ENCODE measurements at places on chromosomes 5 and 9.

DNA sequence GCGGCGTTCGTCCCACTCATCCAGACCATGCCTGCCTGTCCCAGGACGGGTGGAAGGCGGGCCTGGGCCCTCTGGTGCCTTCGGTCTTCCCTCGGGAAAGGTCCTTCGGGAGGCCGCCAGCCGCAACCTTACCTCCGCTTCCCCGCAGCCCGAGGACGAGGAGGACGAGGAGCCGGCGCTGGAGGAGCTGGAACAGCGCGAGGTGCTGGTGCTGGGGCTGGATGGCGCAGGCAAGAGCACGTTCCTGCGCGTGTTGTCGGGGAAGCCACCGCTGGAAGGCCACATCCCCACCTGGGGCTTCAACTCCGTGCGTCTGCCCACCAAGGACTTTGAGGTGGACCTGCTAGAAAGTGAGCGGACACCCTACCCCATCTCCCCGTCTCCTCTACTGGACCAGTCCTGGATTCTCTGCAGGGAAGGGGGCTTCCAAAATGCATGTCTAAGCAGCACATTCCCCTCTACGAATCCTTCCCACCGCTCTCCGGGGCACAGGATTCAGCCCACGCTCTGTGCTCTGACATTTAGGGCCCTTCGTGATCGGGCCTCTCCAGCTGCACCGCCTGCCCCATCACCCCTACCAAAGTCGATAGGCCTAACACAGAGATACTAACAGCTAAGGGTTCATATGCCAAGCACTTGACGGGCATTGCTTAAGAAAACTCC is 1.1 kb downstream of the ARL10 start:
- no peak for DNase-seq

GRCh38 chr5:61670941-61671340 is 338.9 kb downstream of the ZSWIM6 start:
- no peak for DNase-seq

DNA sequence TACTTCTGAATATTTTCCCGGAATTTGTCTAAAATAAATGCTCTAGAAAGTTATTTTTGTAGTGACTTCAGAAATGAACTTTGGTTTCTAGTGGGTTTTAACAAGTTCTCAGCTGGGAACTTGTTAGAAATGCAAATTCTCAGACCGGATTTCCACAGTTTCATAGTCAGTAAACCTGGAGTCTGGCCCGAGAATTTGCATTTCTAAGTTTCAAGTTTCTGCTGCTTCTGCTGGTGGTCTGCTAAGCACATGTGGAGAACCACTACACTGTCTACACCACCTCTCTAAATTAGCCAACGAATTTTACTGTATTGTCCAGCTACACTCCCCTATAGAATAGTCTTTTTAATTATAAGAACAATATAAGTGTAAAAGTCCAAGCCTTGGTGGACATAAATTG is 208.0 kb downstream of the CHSY3 start:
- DNase-seq = no peak

DNA sequence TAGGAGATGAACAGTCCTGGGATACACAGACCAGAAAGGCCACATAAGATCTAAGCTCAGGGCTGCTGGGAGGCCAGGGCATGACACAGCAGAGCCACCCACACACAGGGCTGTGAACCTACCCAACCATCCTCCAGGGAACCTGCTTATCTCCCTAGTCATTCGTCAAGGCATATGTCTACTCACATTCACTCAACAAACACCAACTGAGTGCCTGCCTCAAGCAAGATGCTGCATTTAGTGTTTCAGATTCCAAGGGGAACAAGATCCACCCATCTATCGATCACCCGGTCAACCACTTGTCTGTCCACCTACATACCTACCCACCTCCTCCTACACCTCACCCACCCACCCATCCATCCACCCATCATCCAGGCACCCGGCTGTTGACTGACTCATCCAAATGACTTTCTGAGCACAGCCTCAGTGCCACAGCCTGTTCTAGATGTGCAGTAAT is 1.9 kb downstream of the DPM2 start:
- no peak for DNase-seq

- DNase-seq = no peak
Observed at GRCh38 chr5:37514946-37515345, 135.8 kb downstream of the WDR70 start.

DNA sequence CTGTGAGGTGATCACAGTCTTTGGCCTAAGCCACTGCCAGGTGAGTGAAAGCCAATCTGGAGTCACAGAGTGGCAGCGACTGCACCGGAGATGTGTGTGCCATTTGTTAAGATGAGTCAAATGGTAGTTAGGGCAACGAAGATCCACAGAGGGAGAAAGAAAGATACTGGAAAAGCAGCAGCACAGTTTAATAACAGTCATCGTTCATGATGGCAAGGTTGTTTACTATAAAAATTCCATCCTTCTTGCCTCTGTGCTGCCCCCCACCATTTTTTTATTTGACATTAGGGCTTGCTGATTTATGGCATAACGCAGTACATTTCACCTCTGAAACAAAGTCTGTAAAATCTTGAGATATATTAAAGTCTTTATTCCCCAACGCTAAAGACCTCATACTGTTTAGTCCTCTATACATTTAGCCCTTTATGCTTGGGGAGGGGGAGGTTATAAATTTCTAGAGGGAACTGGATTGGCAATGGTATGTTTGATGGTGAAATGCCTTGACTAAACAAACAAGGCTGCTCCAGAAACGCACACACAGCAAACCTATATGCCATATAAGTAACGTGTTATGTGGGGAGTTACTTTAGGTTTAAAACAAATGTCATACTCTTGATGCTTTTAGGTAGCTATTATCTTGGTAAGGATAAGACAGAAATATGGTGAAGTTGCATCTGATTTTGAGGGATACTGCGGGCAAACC is 55.8 kb upstream of the ABL1 start:
- no peak for DNase-seq

DNA sequence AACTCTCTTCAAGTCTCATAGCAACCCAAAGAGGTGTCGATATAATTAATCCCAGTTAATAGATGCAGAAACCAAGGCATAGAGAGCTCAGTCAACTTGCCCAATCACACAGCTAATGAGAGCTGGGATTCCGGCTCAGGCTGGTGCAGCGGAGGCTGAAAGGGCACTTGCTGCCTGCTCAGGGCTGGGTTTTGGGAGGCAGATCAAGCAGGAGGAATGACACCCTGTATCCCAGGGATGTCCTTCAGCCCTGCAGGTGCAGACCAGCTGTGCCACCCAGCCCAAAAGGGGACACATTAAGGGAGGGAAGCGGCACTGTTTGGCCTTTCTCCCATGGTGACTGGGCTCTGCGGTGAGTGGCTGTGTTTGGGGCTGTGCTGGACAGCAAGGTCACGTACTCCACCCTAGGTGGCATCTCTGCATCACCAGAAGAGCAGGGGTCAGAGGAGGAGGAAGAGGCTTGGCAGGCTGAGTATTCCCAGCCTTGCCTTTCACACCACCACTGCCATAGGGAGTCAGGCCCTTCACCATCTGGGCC is 124.1 kb downstream of the MVB12B start:
- no peak for DNase-seq

GRCh38 chr5:97363577-97363976 is 180.5 kb upstream of the RIOK2 start:
- DNase-seq = no peak

- no peak for DNase-seq
Observed at GRCh38 chr5:134143431-134143830, 28.9 kb downstream of the TCF7 start.

DNA sequence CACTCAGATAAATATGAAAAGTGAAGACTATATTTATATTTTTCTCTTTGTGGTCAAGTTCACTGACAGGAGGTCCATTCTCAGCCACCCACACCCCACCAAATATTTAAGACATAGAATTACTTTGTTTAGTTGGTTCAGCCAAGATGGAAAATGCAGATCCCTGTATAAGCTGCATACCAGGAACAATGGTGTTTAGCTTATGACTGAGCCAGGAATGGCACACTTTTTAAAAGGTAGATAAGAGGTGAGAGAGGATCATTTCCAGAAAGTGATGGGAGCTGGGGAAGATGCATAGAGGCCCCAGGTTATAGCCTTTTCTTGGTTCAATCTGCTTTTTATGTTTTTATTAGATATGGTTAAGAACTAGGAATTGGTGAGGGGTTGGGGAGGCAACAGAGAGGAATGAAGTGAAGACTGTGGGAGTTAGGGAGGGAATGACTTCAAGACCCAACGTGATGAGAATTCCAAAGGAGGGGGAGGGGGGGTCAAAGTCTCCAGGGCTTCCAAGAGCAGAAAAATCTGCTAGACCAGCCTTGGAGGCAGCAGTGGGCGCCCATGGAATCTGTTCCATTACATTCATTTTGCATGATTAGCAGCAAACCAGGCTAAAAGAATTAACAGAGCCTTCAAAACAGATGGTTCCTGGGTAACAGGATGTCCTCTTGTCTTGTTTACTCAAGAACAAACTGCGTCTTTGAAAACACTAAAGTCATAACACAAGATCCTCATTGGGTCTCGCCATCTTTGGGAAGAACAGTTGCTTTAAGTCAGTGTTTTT is 95.2 kb downstream of the FGF1 start:
- DNase-seq = no peak

DNA sequence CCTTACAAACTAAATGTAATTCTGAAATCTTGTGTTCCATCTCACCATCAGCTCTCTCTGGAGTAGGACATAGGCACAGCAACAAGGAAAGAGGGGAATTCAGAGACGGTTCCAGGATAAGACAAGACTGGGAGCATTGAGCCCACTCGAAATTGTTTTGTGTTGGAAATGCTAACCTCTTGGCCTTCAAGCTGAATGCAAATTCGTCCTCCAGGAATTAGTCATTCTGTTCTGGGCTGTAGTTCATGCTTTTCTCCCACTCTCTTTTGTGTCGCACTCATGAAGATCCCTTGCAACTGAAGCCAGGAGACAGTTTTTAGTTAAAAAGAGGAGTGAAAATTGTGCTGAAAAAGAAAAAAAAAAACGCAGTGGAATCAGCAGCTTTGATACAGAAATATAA is 121.7 kb upstream of the SEMA6A start:
- DNase-seq = no peak

DNA sequence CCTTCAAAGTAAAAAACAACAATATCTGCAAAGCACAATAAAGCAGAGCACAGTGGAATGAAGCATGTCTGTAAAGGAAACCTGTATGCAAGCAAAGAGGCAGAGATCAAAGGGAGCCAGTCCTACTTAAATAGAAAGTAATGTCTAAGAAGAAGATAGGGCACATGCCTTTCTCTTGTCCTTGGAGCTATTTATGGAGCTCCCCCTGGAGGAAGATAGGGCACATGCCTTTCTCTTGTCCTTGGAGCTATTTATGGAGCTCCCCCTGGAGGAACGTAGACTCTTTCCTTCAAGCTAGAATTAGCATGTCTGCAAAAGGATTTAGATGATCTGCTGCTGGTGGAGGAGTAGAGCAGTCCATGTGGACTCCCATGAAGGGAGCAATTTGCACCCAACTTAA is 168.1 kb upstream of the RASEF start:
- DNase-seq = no peak

DNA sequence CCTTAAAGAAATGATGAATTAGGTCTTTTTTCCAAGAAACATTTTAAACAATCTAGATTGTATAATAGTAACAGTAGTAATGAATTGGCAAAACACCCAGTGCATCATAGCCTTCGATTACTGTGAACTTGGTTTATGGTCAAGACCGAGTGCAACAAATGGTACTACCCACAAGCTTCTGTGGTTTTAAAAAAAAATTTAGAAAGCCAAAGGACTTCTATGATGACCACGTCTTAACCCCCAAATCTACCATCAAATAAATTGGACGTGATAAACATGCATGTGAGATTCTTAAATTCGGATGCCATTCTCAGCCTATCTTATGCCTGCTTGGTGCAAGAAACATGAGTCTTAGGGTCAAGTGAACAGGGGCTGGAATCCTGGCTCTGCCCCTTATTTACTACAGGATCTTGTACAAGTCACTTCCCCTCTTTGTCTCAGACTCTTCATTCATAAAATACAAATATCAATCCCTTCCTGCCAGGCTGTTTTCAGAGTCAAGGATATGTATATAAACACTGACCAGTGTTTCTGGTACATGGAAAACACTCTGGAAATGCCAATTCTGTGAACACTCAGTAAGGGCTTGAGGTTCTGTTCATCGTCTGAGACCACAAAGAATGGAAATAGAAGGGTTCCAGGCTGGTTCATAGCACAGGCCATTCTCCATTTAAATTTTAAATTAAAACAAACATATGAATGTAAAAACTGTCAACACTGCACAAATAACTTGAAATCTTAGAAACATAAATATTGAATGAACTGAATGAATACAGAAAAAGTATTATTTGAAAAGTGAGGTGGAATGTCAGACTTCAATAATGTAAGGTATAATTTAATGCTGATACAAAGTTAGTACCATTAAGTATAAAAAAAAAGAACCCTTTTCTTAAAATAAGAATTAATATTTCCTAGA is 107.8 kb downstream of the NR6A1 start:
- no peak for DNase-seq

DNA sequence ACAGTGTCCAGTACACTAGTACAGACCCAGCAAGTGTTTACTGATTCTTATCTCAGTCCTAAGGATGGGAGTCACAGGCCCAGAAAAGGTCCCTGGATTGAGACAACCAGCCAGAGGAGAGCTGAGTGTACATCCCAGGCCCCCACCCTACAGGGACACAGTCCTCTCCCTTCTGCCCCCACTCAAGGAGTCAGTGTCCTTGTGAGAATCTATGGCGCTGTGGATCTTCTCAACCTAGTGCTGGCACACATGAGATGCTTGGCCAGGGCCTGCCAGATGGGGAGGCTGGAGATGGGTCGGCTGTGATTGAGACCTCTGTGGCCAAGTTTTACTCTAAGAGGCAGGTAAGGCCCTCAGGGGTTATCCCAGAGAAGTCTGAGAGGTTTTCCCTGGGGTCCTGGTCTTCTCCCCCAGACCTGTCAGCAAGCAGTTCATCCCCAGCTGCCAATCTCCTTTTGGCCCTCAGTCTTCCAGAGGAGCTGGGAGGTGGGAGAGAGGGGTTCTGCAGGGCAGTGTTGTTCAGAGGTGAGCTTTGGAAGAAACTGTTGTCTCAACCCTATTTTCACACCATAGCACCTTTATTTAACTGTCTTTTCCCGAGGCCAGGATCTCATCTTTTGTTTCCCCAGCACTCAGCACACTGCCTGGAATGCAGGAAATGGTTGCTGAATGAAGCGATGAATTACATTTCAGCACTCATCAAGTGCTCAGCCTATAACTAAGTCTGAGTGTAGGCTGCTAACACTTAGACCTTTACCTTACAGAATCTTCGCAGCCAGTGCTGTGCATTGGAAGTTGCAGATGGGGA is 3.2 kb upstream of the NSD1 start:
- DNase-seq = no peak

GRCh38 chr9:114034196-114034595 is 43.9 kb downstream of the AMBP start:
- no peak for DNase-seq
